T-helper 17 cell (primary cell): ENCODE measurements at places on chromosomes 5 and 9.

GRCh38 chr9:123925819-123926218, 4.1 kb downstream of the DENND1A start:
- DNase-seq, result no peak

DNA sequence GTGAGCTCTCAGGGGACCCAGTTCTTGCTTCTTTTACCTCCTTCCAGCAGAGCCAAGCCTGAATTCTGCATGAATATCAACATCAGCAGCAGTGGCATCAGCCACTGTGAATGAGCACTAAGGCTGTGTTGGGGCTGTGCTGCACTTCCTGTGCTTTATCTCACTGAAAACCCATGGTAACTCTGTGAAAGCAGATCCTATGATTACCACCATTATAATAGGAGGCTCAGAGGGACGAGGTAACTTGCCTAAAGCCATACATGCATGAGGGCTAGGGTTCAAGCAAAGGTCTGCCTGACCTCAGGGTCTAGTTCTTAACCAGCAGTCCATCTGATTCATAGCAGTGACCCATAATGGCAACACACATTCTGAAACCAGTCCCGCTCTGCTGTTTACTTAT, 60.5 kb upstream of the RAPGEF1 start:
- no peak for DNase-seq

DNA sequence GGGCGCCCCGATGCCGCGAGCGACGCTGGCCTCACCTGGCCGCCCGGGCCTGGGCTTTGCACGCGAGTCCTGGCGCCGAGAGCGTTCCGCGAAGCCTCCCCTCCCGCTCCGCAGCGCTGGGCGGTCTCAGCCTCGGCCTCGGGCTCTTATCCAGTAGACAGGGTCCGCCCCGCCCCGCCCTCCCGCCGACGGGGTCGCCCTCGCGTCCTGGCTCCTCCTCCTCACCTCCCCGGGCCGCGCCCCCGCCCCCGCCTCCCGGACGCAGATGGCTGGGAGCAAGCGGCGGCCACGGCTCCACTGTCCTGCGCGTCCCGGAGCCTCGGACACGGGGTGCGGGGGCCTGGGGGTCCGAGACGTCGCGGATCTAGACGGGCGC, at the start of gene SLC6A3:
SLC6A3 (minus strand) TSS at position 128 of the 376 bp plus-strand sequence. CDS start 2,243 bp downstream, outside the sequence.
- DNase-seq, result no peak

- no peak for DNase-seq
These were observed 60.9 kb upstream of the GLRX start for GRCh38 chr5:95883185-95884016.

GRCh38 chr9:100290714-100291113, 62.0 kb downstream of the TEX10 start:
- DNase-seq, result no peak
